Effector CD4-positive, alpha-beta T cell (primary cell): ENCODE measurements at places on chromosomes 6 and 20.

DNA sequence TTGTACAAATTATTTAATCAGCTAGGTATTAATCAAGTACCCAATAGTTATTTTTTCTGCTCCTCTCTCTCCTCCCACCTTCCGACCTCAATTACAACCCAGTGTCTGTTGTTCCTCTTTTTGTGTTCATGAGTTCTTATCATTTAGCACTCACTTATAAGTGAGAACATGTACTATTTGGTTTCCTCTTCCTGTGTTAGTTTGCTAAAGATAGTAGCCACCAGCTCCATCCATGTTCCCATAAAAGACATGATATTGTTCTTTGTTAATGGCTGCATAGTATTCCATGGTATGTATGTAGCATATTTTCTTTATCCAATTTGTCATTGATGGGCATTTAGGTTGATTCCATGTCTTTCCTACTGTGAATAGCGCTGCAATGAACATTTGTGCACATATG is 652.8 kb upstream of the CITED2 start:
- DNase-seq, result no peak

DNA sequence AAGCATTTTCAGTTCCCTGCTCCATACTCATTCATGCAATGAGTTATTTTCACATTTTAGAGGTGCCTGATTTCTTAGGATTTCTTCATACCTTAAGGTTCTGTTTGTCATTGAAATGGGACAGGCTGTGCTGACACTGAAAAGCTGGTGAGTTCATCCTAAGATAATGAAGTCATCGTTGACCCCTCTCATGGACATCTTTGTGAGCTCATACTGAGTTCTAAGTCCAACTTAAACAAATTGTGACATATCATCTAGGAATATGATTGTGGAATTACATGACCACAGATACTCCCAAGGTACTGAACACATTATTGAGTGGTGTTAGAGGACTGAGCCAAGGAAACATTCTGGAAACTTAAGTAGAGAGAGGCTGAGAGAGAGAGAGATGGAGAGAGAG is 224.8 kb upstream of the JAG1 start:
- no peak for DNase-seq

GRCh38 chr6:90351696-90352095 is 55.1 kb upstream of the BACH2 start:
- no peak for DNase-seq

DNA sequence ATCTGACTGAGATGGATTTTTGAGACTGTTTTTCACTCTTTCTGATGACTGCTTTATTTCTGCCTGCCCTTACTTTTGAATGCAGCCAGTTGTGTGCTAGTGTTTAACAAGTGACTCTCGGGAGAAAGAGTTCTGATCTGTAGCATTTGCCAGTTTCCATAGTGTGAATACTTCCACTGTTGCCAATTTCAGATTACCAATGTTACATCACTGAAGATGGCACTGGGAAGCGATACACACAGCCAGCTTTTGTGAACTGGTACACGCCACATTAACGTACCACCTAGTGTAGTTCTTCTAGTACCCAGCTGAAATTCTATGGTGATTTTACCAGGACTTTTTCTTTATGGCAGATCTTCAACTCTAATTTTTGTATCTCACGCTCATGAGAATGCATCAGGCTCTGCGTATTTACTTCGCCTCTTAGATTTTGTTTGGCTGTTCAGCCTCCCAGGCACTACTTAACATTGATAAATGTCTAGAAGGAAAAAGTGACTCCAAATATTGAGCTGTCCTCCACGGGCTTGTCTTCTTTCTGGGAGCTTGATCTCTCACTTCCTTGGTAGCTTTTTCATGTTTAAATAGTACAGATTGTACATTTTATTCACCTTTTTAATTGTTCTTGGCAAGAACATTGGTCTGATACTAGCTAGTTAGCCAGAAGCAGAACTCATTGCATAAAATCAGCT is 521.6 kb upstream of the SOX4 start:
- DNase-seq, result no peak

- no peak for DNase-seq
These were observed 647.8 kb downstream of the CD109 start for GRCh38 chr6:74343804-74344203.

GRCh38 chr6:33702345-33702977 is 9.0 kb downstream of the UQCC2 start:
- no peak for DNase-seq

GRCh38 chr6:31791324-31792089 is 4.0 kb downstream of the VARS1 start:
- no peak for DNase-seq
